Stimulated activated CD4-positive, alpha-beta T cell treated with anti-CD3 and anti-CD28 coated beads, TNF-alpha, amount 100 ng/mL, for 48 hours (primary cell): ENCODE measurements at places on chromosomes 13 and 19.

- DNase-seq, result peak; percentile 29
Observed at GRCh38 chr19:49151267-49152118, 3.7 kb downstream of the HRC start.

GRCh38 chr13:38850868-38851626 is 139.6 kb downstream of the STOML3 start:
- no peak for DNase-seq

- DNase-seq, result no peak
Observed at GRCh38 chr19:50481351-50482149, 4.9 kb upstream of the GARIN5A start.

DNA sequence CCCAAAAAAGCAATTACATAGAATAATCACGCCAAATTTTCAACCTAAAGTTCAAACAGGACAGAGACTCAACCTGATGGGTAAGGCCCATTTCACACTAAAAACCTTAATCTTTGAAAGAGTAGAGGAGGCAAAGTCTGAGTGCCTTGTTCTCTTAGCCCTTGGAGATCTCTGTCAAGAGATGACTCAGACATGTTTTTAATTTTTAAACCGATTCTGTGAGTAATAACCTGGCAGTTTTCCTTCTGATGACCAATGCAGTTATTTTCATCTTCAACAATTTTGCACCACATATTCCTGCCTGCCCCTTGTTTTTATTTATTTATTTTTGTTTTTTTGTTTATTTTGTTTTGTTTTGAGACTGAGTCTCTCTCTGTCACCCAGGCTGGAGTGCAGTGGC is 11.5 kb upstream of the TNFSF9 start:
- no peak for DNase-seq

GRCh38 chr19:677201-677600 is 1.0 kb downstream of the FSTL3 start:
- DNase-seq, result no peak

DNA sequence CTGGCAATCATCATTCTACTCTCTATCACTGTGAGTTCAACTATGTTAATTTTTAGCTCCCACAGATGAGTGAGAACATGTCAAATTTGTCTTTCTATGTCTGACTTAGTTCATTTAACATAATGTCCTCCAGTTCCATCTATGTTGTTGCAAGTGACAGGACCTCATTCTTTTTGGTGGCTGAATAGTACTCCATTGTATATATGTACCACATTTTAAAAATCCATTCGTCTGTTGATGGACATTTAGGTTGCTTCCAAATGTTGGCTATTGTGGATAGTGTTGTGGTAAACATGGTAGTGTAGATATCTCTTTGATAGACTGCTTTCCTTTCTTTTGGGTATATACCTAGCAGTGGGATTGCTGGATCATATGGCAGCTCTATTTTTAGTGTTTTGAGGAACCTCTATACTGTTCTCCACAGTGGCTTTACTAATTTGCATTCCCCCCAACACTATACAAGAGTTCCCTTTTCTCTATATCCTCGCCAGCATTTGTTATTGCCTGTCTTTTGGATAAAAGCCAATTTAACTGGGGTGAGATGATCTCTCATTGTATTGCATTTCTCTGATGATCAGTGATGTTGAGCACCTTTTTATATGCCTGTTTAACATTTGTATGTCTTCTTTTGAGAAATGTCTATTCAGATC is 124.1 kb downstream of the PCCA start:
- DNase-seq, result no peak

- no peak for DNase-seq
Observed at GRCh38 chr19:50712833-50713232, 6.8 kb downstream of the SHANK1 start.

GRCh38 chr13:101127741-101128353 is 288.5 kb downstream of the NALCN start:
- DNase-seq, result no peak

GRCh38 chr13:49435992-49436391 is 7.9 kb downstream of the CAB39L start:
- DNase-seq, result no peak

- DNase-seq, result no peak
Observed at GRCh38 chr19:47973529-47973928, 18.4 kb downstream of the BSPH1 start.

DNA sequence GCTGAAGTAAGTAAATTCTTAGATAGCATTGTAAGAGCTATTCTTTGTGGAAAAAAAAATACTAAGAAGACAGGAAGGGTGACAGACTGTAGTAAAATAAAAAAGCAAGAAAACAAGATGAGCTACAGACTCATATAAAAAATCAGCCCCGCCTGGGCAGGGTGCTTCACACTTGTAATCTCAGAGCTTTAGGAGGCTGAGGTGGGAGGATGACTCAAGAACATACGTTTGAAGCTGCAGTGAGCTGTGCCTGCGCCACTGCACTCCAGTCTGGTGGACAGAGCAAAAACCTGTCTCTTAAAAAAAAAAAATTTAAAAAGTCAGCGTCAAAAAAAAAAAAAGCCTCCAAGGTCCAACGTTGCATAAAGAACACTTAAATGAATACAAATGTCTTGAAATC is 102.1 kb downstream of the VWA8 start:
- no peak for DNase-seq

- no peak for DNase-seq
Observed at GRCh38 chr13:103218253-103218652, 152.0 kb upstream of the SLC10A2 start.

DNA sequence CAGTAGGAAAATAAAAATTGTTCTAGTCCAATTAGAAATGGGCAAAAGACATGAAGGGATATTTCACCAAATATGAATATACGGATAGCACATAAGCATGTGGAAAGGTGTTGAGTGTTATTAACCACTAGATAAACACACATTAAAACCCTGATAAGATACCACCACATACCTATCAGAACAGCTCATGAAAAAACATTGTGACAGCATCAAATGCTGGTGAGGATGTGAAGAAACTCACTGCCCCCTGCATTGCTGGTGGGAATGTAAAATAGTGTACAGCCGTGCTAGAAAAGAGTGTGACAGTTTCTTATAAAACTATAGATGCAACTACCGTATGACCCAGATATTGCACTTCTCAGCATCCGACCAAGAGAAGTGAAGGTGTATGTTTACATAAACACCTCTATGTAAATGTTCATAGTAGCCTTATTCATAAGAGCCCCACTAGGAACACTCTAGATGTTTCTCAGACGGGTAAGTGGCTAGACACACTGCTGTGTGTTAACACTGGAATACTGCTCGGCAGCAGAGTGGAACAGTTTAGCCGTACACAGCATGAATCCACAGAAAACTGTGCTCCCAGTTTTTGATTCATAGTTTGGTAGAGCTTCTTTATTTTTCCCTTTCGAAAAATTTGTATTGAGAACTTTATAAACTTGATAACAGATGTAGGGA is 321.1 kb downstream of the MYO16 start:
- DNase-seq, result no peak

- no peak for DNase-seq
Observed at GRCh38 chr19:11261431-11261970, 823 bp downstream of the DOCK6 start.

DNA sequence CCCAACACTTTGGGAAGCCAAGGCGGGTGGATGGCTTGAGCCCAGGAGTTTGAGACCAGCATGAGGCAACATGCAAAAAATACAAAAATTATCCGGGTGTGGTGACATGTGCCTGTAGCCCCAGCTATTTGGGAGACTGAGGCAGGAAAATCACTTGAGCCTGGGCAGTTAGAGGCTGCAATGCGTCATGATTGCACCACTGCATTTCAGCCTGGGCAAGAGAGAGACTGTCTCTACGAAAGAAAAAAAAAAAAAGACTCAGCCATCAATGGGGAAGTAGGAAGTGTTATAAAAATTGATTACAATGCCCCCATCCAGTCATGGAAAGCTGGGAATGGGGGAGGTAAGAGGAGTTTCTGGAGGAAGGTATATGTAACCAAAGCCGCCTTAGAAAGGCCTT is 5.4 kb downstream of the TYK2 start:
- DNase-seq, result no peak

DNA sequence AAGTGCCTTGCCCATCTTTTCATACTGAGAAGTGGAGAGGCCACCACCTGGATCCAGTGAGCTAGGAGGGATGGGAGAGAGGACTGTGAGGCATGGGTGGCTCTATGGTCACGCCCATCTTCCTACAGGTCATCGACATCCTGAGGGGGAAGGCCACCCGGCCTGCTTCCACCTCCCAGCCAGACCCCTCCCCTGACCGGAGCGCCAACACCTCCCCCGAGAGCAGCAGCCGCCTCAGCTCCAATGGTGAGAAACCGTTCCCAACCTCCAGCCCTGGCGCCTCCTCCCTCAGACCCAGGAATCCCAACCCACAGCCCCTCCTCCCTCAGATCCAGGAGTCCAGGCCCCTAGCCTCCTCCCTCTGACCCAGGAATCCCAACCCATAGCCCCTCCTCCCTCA is 10.1 kb downstream of the BCL3 start:
- DNase-seq, result no peak

- no peak for DNase-seq
Observed at GRCh38 chr13:43985422-43986072, 105.8 kb downstream of the LACC1 start.

GRCh38 chr13:75357576-75358289 is 124.2 kb downstream of the TBC1D4 start:
- DNase-seq, result peak; percentile 47

GRCh38 chr13:25169951-25170553 is 2.0 kb downstream of the AMER2 start:
- no peak for DNase-seq

DNA sequence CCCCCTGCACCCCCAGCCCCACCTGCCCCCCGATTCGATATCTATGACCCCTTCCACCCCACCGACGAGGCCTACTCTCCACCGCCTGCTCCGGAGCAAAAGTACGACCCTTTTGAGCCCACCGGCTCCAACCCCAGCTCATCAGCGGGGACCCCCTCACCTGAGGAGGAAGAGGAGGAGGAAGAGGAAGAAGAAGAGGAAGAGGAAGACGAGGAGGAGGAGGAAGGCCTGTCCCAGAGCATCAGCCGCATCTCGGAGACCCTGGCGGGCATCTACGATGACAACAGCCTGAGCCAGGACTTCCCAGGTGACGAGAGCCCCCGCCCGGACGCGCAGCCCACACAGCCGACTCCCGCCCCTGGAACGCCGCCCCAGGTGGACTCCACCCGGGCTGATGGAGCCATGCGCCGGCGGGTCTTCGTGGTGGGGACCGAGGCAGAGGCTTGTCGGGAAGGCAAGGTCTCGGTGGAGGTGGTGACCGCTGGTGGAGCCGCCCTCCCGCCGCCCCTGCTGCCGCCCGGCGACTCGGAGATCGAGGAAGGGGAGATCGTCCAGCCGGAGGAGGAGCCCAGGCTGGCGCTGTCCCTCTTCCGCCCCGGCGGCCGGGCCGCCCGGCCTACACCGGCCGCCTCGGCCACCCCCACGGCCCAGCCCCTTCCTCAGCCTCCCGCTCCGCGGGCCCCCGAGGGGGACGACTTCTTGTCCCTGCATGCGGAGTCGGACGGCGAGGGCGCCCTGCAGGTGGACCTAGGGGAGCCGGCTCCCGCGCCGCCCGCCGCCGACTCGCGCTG is 9.2 kb downstream of the SCAF1 start:
- DNase-seq, result no peak
